ENCODE measurements at places on chromosomes 7 and 10. TPM values are rescaled to one million over a fixed set of nuclear protein-coding genes. Genes with fewer than 3 reads are reported as not detected.

FGFR2 gene
- 53.6 TPM for total RNA-seq

POLR2J2 gene
- total RNA-seq = 16.6 TPM

UCN3 gene
- not detected for total RNA-seq

PTPRE gene
- total RNA-seq = 7.6 TPM

KIF11 gene
- total RNA-seq = 33.1 TPM

CCDC172 gene
- not detected for total RNA-seq

FLNC gene
- total RNA-seq = 0.42 TPM

SP8 gene
- not detected for total RNA-seq

TMEM139 gene
- 49.3 TPM for total RNA-seq

TMEM196 gene
- not detected for total RNA-seq

SDK1 gene
- 20.0 TPM for total RNA-seq

TMEM213 gene
- 9.8 TPM for total RNA-seq

GPRIN2 gene
- 12.8 TPM for total RNA-seq

STN1 gene
- 13.1 TPM for total RNA-seq

SMNDC1 gene
- 32.8 TPM for total RNA-seq

PIK3CG gene
- not detected for total RNA-seq

TNKS2 gene
- 24.6 TPM for total RNA-seq

Data from Calu3 (cell line).